CD4-positive, alpha-beta T cell treated with Interferon gamma for 1 hour (primary cell): ENCODE measurements at places on chromosomes 11 and 22.

- DNase-seq = no peak
Observed at GRCh38 chr11:44029977-44030911, 17.5 kb upstream of the ACCSL start.

DNA sequence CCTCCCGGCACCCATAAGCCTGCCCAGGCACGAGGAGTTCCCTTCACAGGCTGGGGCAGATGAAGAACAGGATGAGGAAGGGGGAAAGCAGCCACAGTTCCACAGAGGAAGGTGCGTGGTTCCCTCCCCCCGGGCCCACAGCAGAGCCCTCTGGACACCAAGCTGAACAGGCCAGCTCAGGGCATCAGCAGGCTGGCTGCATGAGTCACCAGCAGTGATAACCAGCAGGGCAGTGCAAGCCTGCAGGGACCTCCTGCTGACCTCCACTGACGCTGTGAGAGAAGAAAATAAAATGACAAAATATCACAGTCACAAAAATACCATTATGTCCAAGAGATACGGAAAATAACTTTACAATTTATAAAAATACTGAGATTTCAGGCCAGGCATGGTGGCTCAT lies 11.5 kb downstream of the RTL6 start:
- no peak for DNase-seq

GRCh38 chr11:111937461-111937769 lies 272 bp downstream of the DIXDC1 start:
- no peak for DNase-seq

GRCh38 chr11:126303623-126304456 lies at the start of gene DCPS:
TSS of gene DCPS (plus strand) at chr11:126304060. CDS start at chr11:126304081, 21 bp downstream.
- peak; percentile 86 for DNase-seq

DNA sequence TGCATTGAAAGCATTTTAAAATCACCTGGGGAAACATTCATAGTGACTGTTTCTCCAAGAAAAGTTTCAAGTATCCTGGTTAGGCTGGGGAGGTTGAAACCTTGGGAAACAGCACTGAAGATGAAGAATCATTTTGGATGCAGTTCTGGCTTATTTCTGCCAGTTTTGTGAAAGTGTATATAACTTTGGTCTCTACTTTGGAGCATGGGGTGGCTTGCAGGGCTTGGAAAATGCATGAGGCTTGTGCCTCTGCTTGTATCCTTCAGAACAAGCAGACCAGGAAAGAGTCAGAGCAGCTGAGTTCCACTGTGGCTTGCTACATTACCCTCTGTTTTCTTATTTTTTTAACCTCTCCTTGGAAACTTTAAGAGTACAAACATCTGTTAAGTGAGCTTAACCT lies 19.5 kb downstream of the SLC5A12 start:
- no peak for DNase-seq

DNA sequence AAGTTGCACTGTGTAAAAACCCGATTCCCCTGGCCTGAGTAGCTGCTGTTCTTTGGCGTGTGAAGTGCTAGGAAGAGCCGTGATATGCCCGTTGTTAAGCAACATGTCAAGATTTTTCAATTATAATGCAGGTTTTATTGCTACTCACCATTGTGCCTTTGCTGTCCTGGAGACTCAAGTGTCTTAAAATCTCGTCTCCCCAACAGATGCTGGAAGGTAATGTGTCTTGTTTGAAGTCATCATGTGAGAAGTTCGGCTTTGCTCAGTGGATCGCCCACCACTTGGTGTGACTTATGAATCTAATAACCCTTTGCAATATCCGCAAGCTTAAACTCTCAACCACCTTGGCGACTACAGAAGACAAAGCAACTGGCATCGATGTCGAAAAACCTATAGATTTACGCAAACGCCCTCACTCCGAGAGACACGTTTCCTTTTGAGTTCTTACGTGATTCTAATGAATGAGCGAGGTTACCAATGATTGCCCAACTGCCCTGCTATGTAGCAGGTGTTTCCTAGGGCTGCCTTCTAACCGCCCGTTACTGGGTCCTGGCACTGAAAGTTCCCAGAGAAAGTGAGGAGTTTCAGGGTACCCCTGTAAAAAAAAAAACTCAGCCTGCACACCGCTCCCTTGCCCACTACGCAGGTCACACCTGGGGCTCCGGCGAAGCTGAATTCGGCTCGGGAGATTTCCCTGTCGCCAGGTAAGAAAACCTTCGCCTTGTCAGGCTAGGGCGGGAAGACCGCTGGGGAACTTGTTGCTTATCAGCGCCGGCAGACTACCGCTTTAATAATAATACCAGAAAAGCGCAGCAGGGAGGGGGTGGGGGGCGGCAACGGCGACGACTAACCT lies 21.2 kb upstream of the BDNF start:
- DNase-seq = no peak

DNA sequence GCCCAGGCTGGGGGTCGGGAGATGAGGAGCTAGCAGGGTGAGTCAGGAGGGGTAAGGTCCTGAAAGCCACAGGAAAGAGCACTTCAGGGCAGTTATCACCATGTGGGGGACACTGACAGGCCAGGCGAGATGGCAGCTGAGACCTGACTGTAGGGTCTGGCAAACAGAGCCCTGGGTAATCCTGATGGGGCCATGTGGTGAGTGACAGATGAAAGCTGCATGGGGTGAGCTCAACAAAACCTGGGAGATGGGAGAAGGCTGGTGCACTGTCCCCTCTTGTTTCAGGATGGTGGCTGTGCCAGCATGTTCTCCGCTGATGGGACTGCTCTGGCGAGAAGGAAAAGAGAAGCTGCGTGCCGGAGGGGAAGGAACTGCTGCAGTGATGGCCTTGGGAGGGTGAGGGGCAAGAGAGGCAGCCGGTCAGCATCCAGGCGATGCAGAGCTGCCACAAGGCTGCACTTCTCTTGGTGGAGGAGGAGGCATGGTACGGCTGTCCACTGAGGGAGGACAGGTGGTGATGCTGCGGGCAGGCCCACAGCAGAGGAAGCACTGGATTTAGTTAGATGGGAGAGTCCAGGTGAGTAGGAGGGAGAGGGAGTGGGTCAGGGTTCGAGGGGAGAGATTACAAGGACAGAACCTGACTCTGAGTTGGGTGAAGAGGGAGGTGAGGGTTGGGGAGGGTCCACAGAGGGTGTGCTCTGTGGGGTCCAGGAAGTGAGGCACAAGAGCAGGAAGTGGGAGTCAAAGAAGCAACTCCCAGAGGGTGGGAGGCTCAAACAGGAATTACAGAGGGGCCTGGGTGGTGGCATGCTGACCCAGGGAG lies 3.8 kb downstream of the TOP3B start:
- DNase-seq = no peak

GRCh38 chr22:49274754-49275380 lies 552.8 kb downstream of the BRD1 start:
- no peak for DNase-seq

GRCh38 chr11:119027561-119028345 lies 2.9 kb downstream of the SLC37A4 start:
- DNase-seq = no peak

DNA sequence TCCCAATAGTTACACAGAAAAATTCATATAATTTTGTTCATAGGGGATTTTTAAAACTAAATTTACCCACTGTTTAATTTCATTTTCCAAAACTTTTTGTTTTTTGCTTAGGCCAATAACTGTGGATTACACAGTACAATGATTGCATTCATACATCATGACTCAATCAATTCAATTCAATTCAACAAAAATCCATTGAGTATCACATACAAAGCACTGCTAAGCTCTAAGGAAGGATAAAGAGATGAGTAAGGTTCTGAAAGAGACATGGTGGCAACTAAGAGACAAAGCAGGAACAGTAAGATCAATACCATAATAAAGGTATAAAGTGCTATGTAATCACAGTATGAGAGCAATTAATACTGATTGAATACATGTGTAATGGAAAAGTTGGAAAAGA lies 9.4 kb upstream of the LAYN start:
- no peak for DNase-seq

DNA sequence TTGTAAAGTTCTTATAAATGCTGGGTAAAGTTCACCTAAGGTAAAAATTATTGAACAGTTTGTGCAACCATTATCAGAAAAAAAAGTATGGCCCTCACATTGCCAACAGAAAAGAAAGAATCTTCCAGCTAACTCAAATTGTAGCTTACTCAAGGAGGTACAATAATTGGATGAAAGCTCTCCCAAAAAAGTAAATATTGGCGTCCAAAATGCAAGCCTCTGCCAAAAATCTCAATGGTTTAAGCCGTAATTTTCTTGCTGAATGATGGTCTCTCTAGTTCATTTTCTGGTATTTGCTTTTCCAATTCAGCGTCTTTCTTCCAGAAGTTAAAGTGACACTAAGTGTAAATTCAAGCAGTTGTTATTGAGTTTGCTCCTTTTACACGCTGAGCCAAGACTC lies 727.3 kb downstream of the LRRC4C start:
- no peak for DNase-seq

- DNase-seq = no peak
Observed at GRCh38 chr11:26319906-26320305, 12.0 kb upstream of the ANO3 start.

GRCh38 chr11:34155757-34156062 lies 50.3 kb downstream of the NAT10 start:
- DNase-seq = no peak

GRCh38 chr11:75474878-75475766 lies 42.1 kb upstream of the KLHL35 start:
- peak; percentile 56 for DNase-seq
